ENCODE measurements at places on chromosomes 11 and 22.
A peak's percentile ranks its signal among the peaks of the same experiment; 100 is the strongest.

- peak; percentile 74 for DNase-seq
Observed at GRCh38 chr11:110128161-110128560, 35.0 kb downstream of the ZC3H12C start.

GRCh38 chr22:35749808-35750207 lies 32.1 kb downstream of the APOL5 start:
- no peak for DNase-seq

DNA sequence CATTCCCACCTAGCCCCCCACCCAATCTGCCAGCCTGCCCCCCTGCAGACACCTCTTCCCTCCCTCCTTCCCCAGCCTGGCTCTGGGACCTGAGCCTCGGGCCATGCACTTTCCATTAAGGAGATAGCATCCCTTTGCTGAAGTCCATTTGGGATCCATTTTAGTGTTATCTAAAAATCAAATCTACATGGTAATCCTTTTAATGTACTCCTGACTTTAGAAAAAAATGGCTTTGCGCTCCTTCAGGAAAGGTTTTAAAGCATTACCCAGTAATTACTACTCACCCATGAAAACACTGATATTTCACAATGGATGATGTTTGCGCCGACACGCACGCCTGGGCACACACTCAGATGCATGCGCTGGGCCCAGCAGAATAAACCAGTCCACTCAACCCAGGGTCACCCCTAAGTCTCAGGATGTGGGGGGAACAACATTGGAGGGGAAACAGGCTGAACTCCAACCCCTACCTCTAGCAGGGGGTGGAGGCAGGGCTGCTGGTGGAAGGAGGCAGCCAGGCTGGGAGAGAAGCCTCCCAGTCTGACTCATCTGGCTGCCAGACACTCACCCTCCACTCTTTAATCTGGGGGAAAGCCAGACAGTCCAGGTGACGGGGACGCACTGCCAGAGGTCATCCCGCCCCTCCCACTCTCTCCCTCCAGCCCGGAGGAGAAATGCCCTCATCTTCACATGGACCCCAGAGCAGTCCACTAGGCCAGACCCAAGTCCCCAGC lies 29.8 kb downstream of the LMO1 start:
- DNase-seq = no peak

DNA sequence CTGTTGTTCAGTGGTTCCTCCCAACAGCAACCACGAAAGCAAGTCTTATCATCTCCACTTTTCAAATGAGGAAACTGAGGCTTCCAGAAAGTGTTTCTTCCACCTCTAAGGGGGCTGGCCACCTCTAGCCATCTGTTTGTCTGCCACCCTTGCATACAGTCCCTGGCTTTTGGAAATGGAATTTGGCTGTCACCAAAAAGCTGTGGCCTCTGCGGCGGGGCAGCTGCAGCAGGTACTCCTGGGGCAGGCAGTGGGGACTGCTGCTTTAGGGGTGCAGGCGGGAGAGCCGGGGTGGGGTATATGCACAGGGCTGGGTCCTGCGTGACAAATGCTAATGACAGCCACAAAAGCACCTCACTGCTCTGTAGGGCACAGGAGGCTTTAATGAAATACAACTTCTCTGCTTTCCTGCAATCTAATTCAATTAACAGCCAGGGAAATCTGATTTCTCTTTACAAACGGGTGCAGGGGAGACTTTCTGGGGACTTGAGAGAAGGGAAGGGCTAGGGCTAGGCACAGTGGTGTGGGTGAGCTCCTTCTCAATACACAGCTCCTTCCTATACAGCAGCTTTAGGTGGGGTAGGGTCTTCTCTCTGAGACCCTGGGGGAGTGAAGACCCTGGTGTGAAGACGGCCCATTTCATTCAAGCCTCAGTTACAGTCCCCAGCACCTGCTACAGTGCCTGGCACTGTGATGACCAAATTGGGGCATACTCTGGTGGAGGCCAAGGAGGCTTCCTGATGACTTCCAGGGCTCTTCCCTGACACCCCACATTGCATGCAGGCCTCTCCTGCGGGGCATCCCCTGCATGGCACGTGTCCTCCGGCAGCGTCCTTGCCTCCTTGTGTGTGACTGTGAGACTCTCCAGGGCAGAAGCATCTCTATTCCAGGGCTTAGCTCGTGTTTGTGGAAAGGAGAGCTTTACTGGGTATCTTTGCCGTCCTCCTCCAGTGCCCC lies 161.6 kb downstream of the CEP164 start:
- no peak for DNase-seq

DNA sequence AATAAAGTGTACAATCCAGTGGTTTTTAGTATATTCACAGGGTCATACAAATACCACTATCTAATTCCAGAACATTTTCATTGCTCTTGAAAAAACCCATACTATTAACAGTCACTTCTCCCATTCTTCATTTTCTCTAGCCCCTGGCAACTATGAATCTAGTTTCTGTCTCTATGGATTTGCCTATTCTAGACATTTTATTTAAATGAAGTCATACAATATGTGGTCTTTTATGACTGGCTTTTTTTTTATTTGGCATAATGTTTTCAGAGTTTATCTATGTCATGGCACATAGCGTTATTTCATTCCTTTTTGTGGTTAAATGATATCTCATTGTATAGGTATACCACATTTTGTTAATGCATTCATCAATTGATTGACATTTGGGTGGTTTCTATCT lies 59.4 kb downstream of the KDM2A start:
- no peak for DNase-seq

DNA sequence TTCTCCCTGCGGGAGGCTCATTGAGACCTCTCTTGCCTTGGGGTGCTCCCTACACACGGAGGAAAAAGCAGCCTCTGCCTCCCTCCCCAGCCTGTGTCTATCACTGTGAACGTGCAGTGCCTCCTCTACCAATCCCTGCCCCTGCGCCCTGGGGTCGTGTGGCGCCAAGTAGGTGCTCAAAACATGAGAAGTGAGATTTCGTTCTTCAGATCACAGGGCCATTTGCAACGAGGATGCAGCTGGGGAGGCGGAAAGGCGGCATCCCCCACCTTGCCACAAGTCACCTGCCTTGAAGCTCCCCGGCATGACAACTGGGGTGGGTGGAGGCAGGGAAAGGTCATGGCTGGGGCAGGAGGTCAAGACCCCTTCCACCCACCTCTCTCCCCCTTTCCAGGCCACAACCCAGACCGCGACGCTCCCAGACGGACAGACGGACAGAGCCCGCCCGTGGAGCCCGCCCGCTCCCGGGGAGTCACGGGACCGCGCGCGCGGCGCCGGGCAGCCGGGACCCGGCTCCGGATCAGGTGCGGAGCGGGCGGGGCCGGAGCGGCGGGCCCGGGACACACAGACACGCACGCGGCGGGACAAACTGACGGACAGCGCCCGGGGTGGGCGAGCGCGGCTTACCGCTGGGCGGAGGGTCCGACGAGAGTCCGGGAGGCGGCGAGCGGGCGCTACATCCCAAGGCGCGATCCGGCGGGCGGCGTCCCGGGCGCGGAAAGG lies 485 bp downstream of the KCNJ4 start:
- no peak for DNase-seq

- DNase-seq = no peak
Observed at GRCh38 chr11:70886256-70886655, 366.1 kb downstream of the SHANK2 start.

GRCh38 chr11:117443266-117444186 lies 115.9 kb downstream of the CEP164 start:
- DNase-seq = peak; percentile 87

DNA sequence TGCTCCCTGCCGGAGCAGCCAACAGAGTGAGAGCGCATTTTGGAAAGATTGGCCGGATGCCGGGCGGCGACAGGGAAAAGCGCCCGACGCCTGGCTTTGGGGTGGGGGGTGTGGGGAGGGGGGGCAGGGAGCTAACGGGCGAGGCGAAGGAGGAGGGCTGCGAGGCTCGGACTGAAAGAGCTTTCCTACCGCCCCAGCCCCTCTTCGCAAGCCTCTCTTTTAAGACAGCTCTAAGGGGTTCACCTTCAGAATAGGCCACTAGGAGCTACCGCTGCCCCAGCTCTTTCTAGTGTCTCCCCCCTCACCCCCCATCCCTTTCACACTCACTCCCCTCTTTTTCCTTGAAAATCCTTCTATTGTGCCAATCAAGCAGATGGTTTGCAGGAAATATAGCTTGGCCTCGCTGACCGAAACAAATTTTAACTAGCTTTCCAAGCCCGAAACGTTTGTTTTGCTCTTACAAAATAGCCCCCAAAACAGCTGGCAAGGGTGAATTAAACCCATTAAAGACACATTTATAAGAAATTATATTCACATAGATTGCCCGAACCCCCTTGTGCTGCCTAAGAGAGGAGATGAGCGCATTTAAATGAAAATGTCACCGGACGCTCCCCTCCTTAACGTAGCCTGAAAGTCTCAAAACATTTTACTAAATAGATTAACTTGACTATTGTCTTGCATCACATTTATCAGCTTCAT lies 3.7 kb upstream of the DBX1 start:
- peak; percentile 70 for DNase-seq

DNA sequence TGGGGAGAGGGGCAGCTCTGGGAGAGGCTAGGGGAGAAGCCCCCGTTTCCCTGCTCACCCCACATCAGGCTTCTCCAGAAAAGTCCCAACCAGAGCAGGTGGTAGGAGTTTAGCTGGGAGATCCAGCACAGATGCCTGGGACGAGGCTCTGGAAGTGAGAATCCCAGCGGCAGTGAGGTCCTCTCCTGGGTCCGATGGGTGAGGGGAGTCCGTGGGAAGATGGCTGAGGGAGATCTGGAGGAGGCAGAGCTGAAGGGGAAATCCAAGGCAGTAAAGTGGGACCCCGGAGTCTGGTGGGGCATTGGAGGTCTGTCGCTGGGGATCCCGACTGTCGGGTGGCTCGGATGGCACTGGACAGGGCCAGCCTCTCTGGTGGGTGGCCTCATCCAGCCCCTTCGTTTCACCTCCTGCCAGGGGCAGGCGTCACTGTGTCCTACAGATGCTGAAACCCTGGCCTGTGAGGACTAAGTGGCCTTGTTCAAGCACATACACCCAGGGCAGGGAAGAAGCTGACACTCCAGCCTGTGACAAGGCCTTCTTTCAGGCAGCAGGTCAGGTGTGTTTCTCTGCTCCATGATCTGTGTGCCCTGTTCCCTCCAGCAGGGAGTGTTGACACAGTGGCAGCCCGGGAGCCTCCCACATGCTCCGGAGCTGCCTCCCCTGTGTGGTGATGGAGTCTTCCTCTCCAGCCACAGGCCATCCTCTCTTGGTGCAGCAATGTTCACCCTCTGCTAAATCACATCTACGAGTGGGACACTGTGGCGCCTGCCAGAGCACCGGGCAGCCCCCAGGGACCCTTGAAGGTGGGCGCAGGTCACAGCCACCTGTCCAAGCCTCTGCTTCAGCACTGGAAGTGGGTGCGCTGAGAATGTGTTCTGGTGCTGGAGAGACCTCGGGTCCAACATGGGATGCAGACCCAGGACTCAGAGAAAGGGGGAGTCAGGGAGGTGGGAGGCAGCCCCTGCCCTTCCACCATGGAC lies 850.8 kb downstream of the BRD1 start:
- no peak for DNase-seq

DNA sequence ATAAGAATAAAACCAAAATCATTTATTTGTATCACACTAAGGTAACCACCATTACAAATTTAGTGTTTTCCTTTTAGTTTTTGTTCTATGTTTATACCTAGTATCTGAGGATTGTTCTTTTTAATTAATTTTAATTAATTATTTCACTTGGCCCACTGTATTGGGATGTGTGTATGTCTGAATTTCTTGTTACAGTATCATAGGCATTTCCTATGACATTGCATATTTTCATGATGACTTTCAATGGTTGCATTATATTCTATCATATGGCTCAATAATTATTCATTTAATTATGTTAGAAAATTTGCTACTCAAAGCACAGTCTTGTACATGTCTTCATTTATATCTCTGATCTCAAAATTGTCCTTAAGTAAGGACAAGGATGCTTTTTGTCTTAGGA lies 41.0 kb downstream of the C11orf71 start:
- no peak for DNase-seq

DNA sequence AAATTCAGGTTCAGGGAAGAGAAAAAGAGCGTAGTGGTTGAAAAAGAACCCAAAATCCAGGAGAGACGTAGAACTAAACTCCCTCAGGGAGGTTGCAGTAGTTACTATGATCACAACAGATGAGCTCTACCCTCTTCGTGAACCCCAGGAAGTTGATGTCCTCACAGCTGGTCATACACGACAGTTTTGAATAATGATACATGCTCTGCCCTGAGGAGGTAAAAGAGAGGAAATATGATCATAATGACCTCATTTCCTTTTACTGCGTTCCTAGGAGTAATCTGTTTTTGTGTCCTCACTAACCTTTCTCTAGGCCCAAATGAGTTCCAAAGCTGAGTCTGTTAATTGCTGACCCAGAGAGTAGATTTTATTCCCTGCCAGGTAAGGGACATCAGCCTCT lies 1.3 kb downstream of the PATE2 start:
- no peak for DNase-seq

- DNase-seq = no peak
Observed at GRCh38 chr22:44439356-44440223, 58.4 kb downstream of the RTL6 start.

- peak; percentile 27 for DNase-seq
Observed at GRCh38 chr22:28116219-28116673, 197.2 kb upstream of the PITPNB start.

DNA sequence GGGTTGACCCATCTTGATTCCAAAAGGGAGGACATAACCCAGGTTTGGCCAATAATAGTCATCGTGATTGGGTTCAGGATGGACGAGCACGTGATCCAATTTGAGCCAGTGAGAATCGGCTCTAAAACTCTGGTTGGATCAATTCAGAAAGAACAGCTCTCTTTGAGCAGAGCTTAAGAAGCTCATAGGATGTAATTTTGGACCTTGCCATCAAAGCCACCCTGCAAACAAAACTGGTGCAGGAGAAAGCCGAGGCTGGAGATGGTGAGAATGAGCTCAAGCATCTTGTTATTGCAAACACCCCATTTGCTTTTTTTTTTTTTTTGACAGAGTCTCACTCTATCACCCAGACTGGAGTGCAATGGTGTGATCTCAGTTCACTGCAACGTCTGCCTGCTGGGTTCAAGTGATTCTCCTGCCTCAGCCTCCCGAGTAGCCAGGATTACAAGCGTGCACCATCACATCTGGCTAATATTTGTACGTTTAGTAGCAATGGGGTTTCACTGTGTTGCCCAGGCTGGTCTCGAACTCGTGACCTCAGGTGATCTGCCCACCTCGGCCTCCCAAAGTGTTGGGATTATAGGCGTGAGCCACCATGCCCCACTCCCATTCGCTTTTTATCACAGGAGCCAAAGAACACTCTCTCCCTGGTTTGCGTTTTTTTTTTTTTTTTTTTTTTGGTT lies 13.8 kb upstream of the MIAT start:
- DNase-seq = peak; percentile 32

- DNase-seq = no peak
Observed at GRCh38 chr11:62595124-62595523, 3.8 kb upstream of the TUT1 start.

GRCh38 chr11:114089748-114090147 lies 30.2 kb downstream of the ZBTB16 start:
- no peak for DNase-seq

DNA sequence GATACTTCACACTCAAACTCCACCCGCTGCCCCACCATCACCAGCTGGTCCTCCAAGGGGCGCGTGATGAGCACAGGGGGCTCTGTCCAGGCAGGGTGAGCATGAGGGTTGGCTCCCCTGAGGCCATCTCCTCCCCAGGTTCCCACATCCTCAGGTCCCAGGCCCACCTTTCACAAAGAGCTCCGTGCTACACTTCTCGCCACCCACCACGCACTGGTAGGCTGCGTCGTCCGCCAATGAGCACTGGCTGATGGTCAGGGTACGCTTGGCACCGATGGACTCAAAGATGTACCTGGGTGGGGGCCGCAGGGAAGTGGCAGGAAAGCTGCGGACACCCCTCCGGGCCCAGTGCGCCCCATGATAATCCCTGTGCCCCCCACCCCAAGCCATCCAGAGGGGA lies 9.6 kb downstream of the MYBPC3 start:
- DNase-seq = no peak

- DNase-seq = no peak
Observed at GRCh38 chr11:18393581-18394274, 635 bp upstream of the LDHA start.
